ENCODE measurements at places on chromosomes 13 and 19.

- no peak for DNase-seq
These were observed 18.6 kb upstream of the CYP2S1 start for GRCh38 chr19:41174297-41174928.

DNA sequence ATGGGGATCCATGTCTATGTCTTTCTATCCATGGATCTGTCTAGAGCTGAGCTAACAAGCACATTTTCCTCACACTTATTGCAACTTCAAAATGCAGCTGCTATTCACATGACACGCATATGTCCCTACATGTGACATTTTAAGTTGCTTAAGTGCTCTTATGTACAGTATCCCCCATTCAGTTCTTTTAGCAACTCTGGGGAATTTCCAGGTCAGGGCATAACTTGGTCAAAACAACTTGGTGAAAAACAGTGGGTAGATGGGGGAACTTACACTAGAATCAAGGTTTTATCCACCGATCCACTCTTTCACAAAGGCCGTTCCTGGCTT lies 73.0 kb downstream of the COL4A1 start:
- no peak for DNase-seq

DNA sequence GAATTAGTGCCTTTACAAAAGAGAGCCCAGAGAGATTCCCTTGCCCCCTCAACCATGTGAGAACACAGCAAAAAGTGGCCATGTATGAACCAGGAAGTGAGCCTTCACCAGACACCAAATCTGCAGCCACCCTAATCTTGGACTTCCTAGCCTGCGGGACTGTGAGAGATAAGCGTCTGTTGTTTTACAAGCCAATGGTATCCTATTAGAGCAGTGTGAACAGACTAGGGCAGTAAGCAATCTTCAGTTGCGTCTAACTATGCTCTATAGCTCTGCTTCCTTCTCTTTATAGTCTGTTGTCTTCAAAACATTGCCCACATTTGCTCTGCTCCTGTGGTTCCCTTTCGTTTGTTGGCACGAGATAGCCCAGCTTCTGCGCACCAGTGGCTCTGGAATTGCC lies 109.5 kb upstream of the FNDC3A start:
- DNase-seq, result no peak

DNA sequence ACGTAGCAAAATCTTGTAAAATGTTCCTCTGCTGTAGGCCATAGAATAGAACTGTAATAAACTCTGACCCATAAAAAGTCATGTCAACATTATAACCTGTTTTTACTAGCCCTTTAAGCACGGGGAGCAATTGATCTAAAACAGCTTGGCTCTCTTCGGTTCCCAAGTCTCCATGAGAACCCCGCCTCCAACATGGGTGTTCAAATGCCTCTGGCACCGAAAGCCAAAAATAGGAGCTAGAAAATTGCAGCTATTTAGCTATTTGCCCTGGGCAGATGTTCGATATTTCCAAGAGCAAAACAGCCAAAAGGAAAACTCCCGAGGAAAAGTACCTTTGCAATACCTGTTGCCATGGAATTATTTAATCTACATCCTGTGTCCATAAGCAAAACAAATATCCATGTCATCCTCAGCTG lies 563.1 kb downstream of the EFNB2 start:
- DNase-seq, result no peak

DNA sequence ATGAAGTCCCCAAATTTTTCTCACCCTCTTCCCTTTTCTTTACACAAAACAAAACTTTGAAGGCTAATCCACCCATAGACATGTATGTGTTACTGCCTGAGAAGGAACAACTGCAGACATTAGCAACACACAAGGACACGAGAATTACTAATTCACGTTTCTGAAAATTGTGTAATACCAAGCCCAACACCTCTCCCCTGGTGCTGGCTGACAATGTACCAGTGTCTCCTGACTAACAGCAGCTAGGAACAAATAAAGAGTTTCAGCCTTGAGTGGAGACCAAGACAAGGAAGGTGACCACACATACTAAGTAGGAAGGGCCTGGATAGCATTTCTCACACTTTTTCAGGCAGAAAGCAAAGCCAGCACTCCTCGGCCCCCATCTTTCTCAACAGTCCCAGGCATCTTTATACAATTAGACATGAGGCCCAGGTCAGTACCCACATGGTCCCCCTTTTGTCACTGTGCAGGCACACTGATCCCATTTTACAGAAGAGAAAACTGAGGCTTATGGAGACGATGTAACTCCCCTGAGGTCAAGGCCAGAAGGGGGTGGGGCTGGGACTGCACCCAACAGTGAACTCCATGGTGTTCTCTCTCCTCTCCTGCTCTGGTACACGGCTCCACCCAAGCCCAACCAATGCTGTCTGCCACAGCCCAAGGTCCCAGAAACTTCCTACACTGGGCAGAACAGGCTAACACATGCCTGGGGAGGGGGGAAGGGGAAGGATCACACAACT lies 8.7 kb downstream of the BRD4 start:
- no peak for DNase-seq

- no peak for DNase-seq
These were observed 1.8 kb upstream of the LRRC4B start for GRCh38 chr19:50569938-50570540.

- DNase-seq, result peak; percentile 67
These were observed 8.9 kb downstream of the ISYNA1 start for GRCh38 chr19:18428787-18429674.

DNA sequence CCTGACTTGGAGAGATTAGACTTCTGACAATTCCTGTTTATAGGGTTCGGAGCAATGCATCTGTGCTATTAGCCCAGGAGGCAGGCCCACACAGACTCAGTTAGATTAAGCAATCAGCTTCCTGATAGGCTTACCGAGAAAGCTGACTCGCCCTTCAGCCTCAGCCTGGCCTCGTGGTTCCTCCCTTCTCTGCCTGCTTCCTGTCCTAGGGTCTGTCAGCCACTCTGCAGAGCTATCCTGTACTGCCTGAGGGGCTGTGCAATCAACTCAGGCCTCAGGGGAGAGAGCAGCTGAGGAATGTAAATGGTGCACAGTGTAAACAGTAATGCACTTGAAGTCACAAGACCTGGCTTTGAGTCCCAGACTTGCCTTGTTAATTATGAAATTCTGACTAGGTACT lies 30.7 kb downstream of the HTR2A start:
- DNase-seq, result no peak

DNA sequence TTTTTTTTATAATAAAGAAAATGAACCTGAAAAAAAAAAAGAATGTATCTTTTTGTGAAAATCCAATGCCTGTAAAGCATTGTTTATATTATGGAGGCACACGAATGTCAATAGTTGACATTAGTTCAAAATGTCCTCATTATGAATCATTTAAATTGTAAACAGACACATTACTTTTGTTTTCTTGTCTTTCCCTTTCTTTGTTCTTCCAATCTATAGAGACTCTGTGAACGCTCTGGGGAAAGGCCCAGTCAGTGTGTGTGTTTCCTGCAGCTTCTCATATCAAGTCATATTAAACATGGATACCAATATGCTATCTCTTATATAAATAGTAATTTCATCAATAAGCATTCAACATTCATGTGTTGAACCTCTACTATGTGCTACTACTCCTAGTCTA lies 193.1 kb downstream of the KCTD12 start:
- DNase-seq, result no peak

DNA sequence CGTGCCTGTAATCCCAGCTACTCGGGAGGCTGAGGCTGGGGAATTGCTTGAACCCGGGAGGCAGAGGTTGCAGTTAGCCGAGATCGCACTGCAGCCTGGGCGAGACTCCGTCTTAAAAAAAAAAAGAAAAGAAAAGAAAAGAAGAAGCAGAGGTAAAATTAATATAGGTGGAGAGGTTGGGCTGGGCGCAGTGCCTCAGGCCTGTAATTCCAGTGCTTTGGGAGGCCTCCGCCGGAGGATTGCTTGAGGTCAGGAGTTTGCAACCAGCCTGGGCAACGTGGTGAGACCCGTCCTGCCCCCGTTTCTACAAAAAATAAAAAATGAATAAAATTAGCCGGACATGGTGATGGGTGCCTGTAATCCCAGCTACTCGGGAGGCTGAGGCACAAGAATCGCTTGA lies 912 bp upstream of the TUBA3C start:
- DNase-seq, result no peak

DNA sequence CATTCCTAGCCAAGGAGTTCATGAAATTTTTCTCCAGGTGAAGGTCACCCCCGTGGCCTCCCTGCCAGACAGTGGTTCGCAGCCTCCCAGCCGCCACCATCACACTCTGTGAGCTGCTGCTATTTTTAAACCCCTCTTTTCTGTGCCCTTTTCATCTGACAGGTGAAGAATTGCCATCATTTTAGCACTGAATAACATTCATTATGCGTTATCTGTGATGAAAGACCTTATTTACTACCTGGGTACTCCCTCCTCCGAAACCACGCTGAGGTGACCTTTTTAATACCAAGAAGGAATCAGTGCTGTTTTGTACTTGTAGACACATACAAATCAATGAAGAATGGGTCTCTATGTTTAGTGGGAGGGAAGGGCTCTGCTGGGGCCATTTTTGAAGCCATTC lies 148.9 kb upstream of the GPR12 start:
- no peak for DNase-seq

DNA sequence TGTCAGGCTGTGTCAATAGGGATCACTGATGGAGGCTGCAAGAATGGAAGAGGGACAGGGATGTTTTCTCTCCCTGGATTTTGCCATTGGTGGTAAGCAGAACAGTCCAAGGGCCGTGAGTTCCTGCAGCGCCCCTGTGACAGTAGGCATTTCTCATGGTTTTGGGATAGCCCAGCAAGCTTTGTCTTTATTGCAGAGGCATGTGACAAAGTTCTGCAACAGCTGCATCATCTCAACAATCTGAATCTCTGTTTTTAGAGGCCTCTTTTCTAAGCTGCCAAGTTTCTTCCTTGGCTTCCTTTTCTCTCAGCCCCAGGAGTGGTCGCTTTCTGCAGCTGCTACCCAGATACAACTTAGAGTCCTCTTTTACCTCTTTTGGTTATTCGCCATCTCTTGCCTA lies 95.7 kb upstream of the TSHZ3 start:
- DNase-seq, result no peak

- DNase-seq, result no peak
These were observed 10.5 kb downstream of the CDADC1 start for GRCh38 chr13:49258089-49258796.
